ENCODE measurements at places on chromosomes 6 and 20.

GRCh38 chr6:170049641-170050561, 241.0 kb downstream of the DLL1 start:
- DNase-seq, result no peak

GRCh38 chr20:35207950-35208611, 18.4 kb upstream of the MMP24 start:
- peak; percentile 90 for DNase-seq

DNA sequence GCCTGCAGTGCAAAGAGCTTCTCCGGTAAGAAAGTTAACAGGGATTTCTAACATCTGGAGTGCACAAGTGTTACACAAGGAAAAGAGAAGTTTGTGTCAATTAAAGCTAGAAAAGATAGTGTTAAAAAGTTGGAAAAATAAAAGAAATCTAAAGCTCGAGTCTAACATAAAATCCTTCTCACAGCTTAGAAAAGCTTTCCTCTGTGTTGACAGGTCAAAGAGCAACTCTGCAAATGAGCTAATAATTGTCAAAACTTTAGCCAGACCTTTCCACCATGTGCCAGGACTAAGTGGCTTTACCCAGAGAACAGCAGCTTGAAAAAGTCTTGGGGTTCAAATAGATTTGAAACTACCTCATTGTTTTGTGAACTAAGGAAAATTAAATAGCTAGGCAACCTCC, 14.8 kb downstream of the PTPRK start:
- DNase-seq, result no peak

DNA sequence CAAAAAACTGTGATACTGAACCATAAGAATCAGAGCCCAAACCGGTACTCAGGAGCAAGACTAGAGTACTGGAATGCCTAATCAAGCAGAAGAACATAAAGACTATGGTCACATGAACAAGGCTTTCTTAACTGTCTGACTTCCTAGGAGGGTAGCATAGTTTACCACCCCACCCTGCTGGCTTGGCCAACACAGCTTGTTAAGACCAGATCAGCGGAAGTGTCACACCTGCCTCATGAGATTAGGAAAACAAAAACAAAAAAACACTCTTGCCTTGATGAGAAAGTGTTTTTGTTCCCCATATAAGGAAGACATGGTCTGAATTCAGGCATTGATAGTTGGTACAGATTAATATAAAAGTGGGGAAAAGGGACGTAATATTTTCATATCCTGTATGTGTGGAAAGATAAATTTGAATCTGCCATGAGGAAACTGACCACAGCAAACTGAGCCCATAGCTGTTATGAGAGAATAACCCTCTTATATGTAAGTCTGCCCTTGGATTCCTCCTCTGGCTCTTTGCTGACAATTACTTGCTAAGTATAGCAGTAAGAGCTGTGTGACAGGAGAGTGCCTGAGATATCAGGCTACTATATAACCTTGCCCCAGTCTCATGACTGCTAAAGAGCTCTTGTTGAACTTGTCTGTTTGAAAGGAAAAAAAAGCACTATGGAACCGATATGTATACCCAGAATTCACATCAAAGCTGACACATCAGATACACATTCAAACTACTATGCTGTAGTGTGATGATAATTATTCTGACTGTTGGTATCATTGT, 197.1 kb downstream of the EPHA7 start:
- DNase-seq, result no peak

- no peak for DNase-seq
These were observed 76.0 kb upstream of the CD93 start for GRCh38 chr20:23161968-23162696.

DNA sequence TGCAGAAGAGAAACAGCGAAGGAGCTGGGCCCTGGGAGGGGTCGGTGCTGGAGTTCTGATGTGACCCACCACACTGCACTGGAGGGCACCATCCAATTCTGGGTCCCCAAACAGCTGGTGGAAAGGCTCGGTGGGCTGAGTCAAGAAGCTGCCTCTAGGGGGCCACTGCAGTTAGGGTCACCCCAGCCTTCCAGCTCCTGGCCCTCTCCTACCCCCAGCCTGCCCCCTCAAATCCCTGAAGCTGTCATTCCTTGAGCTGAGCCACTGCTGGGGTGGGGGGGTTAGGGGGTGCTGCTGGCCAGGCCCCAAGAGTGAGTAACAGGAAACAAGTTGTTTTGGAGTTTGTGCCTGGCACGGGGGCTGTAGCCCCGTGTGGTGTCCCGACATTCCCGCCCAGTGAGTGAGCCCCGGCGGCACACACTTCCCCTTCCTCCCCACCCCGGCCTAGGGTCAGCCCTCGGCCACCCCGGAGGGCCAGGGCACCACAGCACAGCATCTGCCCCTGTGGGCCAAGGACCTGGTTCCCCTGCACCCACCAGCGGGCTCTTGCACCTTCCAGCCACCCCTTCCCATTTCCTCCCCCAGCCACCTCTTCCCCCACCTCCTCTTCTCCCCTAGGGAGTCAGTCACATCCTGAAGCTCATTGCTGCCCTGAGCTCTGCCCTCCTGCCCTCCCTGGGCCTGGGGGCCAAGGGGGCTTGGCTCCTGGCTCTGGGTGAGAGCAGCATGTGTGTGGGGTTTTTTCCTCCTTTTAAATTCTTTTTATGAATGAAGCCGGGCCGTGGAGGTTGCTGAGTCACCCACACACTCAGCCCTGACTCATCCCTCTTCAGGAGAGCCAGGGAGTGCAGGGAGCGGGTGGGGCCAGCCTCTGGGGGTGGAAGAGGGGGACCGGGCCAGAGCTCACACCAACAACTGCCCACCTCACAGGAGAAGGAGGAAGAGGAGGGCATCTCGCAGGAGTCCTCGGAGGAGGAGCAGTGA, 4.6 kb downstream of the SMIM29 start:
- peak; percentile 85 for DNase-seq

DNA sequence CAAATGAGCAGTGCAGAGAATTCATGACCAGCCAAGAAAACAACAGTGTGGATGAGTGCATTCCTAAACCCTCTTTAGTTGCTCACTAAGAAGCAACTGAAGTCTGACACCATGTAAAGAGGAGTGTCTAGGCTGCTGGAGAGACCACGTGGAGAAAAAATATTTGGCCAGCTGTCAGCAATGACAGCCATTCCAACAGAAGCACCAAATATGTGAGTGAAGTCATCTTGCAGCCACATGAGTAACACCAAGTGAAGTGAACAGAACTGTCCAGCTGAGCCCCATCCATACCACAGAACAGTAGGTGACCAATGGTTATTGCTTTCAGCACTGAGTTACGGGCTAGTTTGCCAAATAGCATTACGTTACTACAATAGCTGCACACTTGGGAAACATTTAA, 89.4 kb downstream of the TBXT start:
- no peak for DNase-seq

- no peak for DNase-seq
These were observed 168.4 kb downstream of the WDR27 start for GRCh38 chr6:169533301-169534038.

GRCh38 chr6:56520218-56520617, 122.5 kb downstream of the DST start:
- no peak for DNase-seq

- DNase-seq, result no peak
These were observed 50.3 kb upstream of the FNDC1 start for GRCh38 chr6:159118924-159119323.

GRCh38 chr6:43879722-43880121, 109.7 kb downstream of the VEGFA start:
- DNase-seq, result no peak

GRCh38 chr6:100614933-100615332, 150.2 kb upstream of the SIM1 start:
- no peak for DNase-seq

DNA sequence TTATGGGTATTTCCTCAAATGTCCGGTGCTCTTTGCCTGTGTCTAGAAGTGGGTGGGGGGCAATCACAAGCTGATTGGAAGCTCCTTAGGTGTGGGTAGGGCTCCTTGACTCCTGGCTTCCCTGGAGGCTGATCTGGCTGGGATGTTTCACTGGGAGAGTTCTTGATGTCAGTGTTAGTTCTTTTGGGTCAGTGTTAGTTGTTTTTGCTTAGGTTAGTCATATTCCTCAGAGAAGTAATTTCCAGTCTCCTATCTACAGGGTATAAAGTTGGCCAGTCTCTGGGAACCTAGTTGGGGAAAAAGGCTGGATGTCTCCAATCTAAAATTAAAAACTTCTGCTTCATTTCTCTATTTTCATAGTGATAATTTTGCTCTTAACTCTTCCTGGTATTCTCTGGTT, 23.6 kb downstream of the CDC5L start:
- no peak for DNase-seq

DNA sequence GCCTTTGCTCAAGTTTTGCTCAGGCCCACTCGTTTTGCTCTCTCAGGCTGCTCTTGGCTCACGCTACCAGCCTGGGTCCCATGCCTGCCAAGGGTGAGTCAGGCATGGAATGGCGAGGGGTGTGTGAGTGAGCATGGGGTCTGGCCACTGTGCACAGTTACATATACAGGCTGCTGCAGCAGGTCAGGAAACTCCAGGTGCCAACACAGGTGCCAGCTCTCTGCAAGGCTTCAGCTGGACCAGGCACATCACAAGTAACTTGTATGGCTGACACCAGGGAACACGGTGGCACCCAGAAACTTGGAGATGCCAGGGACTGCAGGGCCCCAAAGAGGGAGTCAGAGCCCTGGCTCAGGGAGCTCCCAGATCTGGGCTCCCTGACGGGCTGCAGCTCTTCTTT, 146.8 kb downstream of the BTBD3 start:
- no peak for DNase-seq

GRCh38 chr6:108622641-108623298, 62.1 kb downstream of the FOXO3 start:
- DNase-seq, result no peak

DNA sequence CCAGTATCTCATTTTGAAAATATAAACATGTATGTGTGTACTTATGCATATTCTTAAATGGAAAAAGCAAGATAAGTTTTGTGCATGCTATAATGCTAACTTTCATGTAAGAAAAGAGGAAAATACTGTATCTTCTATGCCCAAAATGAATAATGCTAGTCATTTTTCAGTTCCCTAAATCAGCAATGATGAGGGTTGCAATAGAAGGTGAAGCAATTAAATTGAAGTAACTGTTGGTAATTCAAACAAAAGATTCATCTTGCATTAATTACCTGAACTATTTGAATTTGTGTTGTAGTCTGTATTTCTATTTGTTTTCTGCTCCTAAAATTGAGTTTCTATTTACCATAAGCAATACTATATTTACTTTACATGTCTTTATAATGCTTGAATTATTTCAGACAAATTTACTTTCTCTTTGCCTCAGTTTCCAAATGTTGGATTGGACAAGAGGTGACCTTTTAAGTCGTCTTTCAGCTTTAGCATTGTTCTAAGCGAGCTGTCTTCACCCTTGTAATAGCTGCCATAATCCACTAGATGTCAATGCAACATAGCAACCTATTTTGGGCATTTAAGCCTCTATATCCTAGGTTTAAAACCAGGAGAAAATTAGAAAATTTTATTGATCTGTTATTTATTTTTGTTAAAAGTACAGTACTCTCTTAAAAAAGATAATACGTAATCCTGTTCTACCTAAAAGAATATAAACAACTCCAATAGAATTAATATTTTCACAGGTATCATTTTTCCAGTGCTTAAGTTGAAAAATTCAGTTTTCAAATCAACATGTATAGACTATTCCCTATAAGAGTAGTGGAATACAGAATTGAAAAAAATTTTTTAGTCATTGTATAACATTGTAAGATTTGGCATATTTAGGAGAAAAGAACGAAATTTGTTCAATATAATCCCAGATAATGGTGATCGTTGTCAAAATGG, 52.3 kb upstream of the IFNGR1 start:
- peak; percentile 61 for DNase-seq

GRCh38 chr6:2546901-2547300, 203.8 kb downstream of the MYLK4 start:
- no peak for DNase-seq

- no peak for DNase-seq
These were observed 157.8 kb downstream of the SCML4 start for GRCh38 chr6:107666084-107666980.

DNA sequence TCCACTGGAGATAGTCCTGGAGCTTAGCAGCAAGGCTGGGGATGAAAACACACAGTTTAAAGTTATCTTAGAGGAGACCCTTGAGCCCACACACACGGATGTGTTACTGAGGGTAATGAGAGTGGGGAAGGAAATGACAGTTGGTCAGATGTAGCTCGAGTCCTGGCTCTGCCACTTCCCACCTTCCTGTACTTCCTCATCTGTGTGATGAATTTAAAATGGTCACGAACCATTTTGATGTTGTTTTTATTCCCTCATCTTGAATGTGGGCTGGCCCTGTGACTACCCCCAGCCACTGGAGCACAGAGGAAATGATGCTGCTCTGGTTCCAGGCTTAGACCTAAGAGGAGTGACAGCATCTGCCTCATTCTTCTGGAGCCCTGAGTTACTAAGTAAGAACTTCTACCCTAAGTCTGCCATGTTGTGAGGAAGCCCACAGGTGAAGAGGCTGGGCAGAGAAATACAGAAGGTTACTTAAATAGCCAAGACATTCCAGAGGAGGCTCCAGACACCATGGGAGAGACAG, 141.2 kb downstream of the NRN1 start:
- DNase-seq, result no peak

GRCh38 chr6:146871611-146872425, 273.0 kb downstream of the ADGB start:
- DNase-seq, result no peak

DNA sequence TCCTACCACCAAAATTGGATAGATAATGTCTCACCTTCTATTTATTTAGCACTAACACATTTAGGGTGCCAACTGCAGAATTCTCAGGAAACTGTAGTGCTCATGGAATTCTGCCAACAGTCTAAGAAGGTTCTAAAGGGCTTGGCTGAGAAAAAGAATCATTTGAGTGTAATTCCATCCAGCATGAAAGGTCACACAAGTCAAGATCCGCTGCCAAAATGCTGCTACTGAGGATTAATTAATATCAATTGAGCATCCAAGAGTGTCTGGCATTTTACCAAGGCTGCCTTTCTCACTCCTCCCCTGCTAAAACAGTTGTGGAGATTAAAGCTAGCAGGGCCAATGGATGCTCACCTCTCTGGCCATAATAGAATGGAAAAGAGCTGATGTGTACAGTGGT, 112.7 kb downstream of the FHL5 start:
- no peak for DNase-seq

DNA sequence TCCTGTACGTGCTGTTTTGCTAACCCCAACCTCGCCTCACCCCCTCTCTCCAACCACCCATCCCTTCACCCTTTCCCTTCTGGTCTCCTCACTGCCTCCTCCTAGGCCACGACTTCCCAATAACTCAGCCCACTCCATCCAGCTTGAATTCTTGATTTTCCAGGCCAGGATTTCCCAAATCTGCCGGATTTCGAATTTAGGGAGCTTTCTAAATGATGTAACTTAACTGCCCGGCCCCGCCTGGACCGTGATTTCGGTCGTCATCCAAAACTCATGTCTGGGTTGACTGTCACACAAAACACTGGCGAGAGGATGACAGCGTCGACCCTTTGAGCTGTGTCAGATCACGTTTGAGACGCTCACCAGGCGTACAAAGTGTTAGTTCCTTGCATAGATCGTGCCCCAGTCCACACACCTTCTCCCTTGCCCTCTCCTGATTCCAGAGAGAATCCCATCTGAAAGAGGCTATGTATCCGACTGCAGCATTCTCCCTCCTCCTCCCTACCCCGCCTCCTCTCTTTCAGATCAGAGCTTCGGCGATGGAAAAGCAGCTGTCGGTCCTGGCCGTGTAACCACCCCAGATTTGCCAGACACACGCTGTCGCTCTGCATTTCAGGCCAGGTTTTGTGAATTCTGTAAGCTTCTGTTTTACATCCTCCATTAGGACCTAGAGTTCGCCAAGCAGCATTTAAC, 168.2 kb downstream of the GPX5 start:
- DNase-seq, result no peak

- DNase-seq, result no peak
These were observed 20.8 kb downstream of the SYCP2 start for GRCh38 chr20:59912609-59913008.

Data from K562 (cell line).